HepG2 (cell line): ENCODE measurements at places on chromosomes 5 and 9.

GRCh38 chr5:179115307-179115706 is 55.1 kb downstream of the ZNF354C start:
- no peak for DNase-seq
- H3K36me3 ChIP-seq, result no peaks in the 10 kb centered on the region
- no peak overlapping the region for H3K27ac ChIP-seq
- H3K27me3 ChIP-seq, result peaks cover 12% of the 10 kb centered on the region; the same call in 1 of the 3 replicates
- no peaks in the 10 kb centered on the region for H3K4me1 ChIP-seq

GRCh38 chr5:172496671-172497371 is 42.5 kb upstream of the SH3PXD2B start:
- H3K36me3 ChIP-seq, result no peaks in the 10 kb centered on the region
- H3K27me3 ChIP-seq, result peaks cover 45% of the 10 kb centered on the region; the same call in 2 of the 3 replicates
- H3K4me1 ChIP-seq, result no peaks in the 10 kb centered on the region
- H3K4me3 ChIP-seq, result no peak overlapping the region
- DNase-seq, result no peak

- H3K36me3 ChIP-seq, result no peaks in the 10 kb centered on the region
- DNase-seq, result no peak
- no peaks in the 10 kb centered on the region for H3K27me3 ChIP-seq
- no peaks in the 10 kb centered on the region for H3K4me1 ChIP-seq
Measured at GRCh38 chr9:78893774-78894401, 597.0 kb downstream of the PSAT1 start.

DNA sequence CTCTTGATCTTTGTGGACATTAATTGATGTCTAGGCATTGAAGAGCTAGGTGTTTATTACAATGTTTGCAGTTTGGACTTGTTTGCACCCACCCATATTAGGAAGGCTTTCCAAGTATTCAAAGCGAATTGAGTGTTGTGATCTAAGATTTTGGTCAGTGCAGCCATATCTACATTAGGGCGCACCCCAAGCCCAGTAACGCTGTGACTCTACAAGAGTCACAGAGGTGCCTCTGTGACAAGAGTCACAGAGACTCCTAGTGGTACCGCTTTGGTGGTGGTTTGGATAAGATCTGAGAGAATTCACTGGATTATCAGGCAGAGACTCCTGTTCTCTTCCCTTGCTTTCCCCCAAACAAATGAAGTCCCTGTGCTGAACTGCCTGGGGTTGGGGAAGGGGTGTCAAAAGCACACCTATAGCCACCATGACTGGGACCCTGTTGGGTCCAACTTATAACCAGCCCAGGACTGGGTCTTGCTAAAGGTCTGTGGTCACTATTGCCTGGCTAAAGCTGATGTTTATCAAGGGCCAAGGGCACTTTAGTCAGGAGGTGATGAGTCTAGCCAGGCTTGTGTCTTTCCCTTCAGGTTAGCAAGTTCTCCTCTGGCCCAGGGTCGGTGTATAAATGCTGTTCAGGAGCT is 114.1 kb upstream of the RIOK2 start:
- peak; percentile 70 for DNase-seq
- H3K4me1 ChIP-seq, result no peaks in the 10 kb centered on the region
- no peak overlapping the region for H3K4me3 ChIP-seq
- H3K36me3 ChIP-seq, result no peaks in the 10 kb centered on the region

- H3K4me3 ChIP-seq, result no peak overlapping the region
- H3K4me1 ChIP-seq, result no peaks in the 10 kb centered on the region
- no peaks in the 10 kb centered on the region for H3K36me3 ChIP-seq
- DNase-seq, result no peak
- H3K27ac ChIP-seq, result no peak overlapping the region
Measured at GRCh38 chr9:99497641-99498040, 275.6 kb downstream of the SEC61B start.

DNA sequence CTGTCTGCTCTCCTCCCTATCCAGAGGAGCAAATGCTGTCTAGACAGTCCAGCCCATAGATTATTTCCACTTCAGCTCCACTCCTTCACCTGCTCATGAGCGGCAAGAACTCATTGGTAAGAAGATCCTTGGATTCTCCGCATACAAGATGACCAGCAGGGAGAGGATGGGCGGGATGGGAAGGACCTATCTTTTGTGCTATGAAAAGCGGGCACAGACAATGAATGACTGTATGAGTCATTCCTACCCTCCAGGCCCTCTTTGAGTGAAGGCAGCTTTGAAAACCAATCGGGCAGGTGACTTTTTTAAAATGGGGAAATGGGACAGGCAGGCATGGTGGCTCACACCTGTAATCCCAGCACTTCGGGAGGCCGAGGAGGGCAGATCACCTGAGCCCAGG is 49.4 kb downstream of the SMIM23 start:
- H3K27me3 ChIP-seq, result peaks cover 2% of the 10 kb centered on the region; the same call in 1 of the 2 replicates
- H3K4me1 ChIP-seq, result no peaks in the 10 kb centered on the region
- H3K4me3 ChIP-seq, result no peak overlapping the region
- H3K27ac ChIP-seq, result no peak overlapping the region
- no peaks in the 10 kb centered on the region for H3K36me3 ChIP-seq
- DNase-seq, result no peak

- no peak overlapping the region for H3K27ac ChIP-seq
- H3K4me1 ChIP-seq, result no peaks in the 10 kb centered on the region
- no peak overlapping the region for H3K4me3 ChIP-seq
- no peaks in the 10 kb centered on the region for H3K36me3 ChIP-seq
Measured at GRCh38 chr5:163841-164240, 27.5 kb upstream of the LRRC14B start.

DNA sequence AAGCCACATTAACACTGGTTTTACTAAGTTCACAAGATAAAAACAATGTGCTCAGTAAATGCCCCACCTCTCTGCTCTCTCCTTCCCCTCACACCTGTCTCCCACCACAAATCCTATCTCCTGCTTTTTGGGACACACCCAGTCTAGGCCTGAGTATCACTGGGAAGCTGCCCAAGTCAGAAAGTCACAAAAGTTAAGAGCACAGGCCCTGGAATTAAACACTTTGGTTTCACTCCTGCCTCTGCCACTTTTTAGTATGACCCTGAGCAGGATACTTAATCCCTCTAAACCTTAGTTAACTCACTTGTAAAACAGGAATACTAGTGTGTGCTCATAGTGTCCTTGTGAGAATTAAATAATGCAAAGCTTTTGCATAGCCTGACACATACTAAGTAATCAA is 11.3 kb downstream of the C5 start:
- DNase-seq, result no peak
- peaks cover 4% of the 10 kb centered on the region for H3K36me3 ChIP-seq
- H3K27ac ChIP-seq, result no peak overlapping the region
- no peaks in the 10 kb centered on the region for H3K4me1 ChIP-seq
- H3K27me3 ChIP-seq, result no peaks in the 10 kb centered on the region

GRCh38 chr5:147963948-147964693 is 57.8 kb upstream of the C5orf46 start:
- DNase-seq, result no peak
- H3K4me3 ChIP-seq, result no peak overlapping the region
- H3K4me1 ChIP-seq, result no peaks in the 10 kb centered on the region
- H3K27ac ChIP-seq, result no peak overlapping the region

- no peaks in the 10 kb centered on the region for H3K4me1 ChIP-seq
- H3K27ac ChIP-seq, result no peak overlapping the region
- no peaks in the 10 kb centered on the region for H3K27me3 ChIP-seq
- no peak overlapping the region for H3K4me3 ChIP-seq
- no peak for DNase-seq
Measured at GRCh38 chr5:9605041-9605838, 24.9 kb downstream of the TAS2R1 start.

DNA sequence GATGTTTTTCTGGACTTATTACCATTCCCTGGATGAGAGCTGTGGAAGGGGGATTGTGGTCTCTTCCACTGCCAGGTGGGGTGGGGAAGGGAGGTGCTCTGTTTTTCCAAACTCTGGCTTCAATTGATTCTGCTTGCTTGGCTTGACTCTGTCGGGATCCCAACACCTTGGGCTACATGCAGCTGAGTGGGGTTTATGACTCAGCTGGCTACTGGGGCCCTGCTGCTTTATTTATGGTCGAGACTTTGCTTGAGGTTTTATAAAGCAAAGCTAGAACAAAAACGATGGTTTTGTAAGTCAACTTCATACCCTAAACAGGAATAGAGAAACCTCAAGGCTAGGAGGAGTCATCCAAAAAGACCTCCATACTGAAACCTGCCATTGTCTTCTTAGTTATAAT is 76.3 kb downstream of the AOPEP start:
- peaks cover 30% of the 10 kb centered on the region for H3K4me1 ChIP-seq
- no peak overlapping the region for H3K27ac ChIP-seq
- H3K4me3 ChIP-seq, result no peak overlapping the region
- DNase-seq, result no peak
- peaks cover 5% of the 10 kb centered on the region for H3K36me3 ChIP-seq
- H3K27me3 ChIP-seq, result no peaks in the 10 kb centered on the region

DNA sequence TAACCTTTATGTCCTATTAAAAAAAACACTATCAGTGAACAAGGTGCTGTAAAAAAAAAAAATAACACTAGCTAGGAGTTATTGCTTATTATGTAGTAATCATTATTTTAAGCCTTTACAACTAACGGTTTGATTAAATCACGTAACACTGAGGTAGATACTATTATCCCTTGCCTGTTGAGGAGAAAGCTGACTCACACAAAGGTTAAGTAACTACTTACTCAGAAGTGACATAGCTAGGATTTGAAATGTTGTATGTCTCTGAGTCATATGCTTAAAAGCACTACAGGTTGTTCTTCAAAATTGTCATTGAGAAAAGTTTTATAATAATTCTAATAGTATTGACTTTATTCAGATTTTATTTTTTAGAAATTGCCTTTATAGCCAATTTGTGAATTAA is 8.8 kb downstream of the TENT2 start:
- H3K4me3 ChIP-seq, result no peak overlapping the region
- 0 out of 2 replicates have a peak, but pooled peaks cover 6% of the 10 kb centered on the region for H3K4me1 ChIP-seq
- no peaks in the 10 kb centered on the region for H3K27me3 ChIP-seq
- no peak overlapping the region for H3K27ac ChIP-seq

GRCh38 chr9:128768606-128769005 is 3.1 kb downstream of the ZER1 start:
- no peak for DNase-seq
- H3K4me3 ChIP-seq, result no peak overlapping the region
- no peaks in the 10 kb centered on the region; the same call in 2 of the 3 replicates for H3K27me3 ChIP-seq
- H3K4me1 ChIP-seq, result peaks cover 44% of the 10 kb centered on the region
- H3K36me3 ChIP-seq, result no peaks in the 10 kb centered on the region

- H3K36me3 ChIP-seq, result no peaks in the 10 kb centered on the region
- H3K4me1 ChIP-seq, result peaks cover 99% of the 10 kb centered on the region
- peak overlapping the region; percentile 91 for H3K27ac ChIP-seq
- H3K4me3 ChIP-seq, result peak overlapping the region; percentile 76
Measured at GRCh38 chr5:150139334-150139733, 16.3 kb downstream of the PDGFRB start.

DNA sequence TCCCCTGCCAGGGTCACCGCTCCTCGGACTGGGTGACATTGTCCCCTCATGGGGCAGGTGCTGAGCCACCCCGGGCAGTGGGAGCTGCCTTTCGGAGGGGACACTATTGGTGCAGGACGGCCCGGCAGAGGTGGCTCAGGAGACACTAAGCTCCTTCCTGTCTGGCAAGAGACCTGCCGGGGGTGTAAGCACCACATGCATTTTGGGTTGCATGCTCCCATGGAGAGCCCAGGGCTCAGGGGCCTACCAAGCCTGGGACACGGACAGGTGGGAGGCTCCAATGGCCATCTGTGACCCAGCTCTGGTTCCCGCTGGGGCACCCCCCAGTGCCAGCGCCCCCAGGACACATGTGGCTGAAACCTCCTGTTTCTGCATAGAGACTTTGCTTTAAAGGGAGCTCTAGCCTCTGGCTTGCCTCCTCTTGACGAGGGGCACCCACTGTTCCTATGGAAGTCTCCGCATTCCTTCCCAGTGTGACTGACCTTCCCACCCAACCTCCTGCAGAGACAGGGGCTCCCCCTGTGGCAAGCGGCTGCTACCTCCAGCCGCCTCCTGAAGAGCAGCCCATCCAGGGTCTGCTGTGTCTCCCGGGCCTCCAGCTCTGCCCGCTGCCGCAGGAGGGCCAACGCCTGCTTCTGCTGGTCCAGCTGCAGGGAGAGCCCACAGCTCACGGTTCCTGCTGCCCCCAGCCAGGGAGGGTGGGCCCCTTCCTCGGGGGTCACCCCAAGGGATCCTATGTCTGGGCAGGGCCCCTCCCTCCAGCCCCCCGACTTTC is 28.1 kb downstream of the CCDC187 start:
- no peak overlapping the region for H3K27ac ChIP-seq
- no peaks in the 10 kb centered on the region for H3K4me1 ChIP-seq
- H3K4me3 ChIP-seq, result no peak overlapping the region
- H3K36me3 ChIP-seq, result no peaks in the 10 kb centered on the region
- peaks cover 12% of the 10 kb centered on the region for H3K27me3 ChIP-seq

GRCh38 chr5:17081142-17081541 is 136.3 kb upstream of the BASP1 start:
- H3K4me1 ChIP-seq, result no peaks in the 10 kb centered on the region
- no peaks in the 10 kb centered on the region for H3K27me3 ChIP-seq
- H3K27ac ChIP-seq, result no peak overlapping the region
- DNase-seq, result no peak
- H3K4me3 ChIP-seq, result no peak overlapping the region

DNA sequence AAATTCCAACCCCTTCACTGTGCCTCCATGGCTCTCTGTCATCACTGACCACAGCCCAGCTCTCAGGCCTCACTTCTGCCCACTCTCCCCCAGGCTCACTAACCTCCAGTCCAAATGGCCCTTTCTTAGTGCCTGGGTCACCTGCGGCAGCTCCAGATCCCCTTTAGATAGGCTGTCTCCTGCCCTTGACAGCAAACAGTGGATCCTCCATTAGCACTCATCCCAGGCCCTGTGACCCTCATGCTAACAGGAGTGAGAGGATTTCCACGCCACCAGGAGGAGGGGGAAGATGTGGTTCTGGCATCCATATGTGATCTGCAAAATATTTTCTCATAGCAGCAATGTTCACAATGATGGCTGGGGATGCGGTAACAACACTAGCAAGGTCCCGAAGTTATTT is 139.4 kb downstream of the DCP2 start:
- DNase-seq, result no peak
- no peaks in the 10 kb centered on the region for H3K27me3 ChIP-seq
- no peaks in the 10 kb centered on the region for H3K36me3 ChIP-seq
- H3K4me3 ChIP-seq, result no peak overlapping the region

- no peak overlapping the region for H3K27ac ChIP-seq
- H3K4me3 ChIP-seq, result no peak overlapping the region
- no peaks in the 10 kb centered on the region for H3K36me3 ChIP-seq
- no peaks in the 10 kb centered on the region for H3K27me3 ChIP-seq
- H3K4me1 ChIP-seq, result peaks cover 17% of the 10 kb centered on the region
Measured at GRCh38 chr5:80953587-80953986, 6.6 kb upstream of the RASGRF2 start.

- H3K4me3 ChIP-seq, result no peak overlapping the region
- no peak for DNase-seq
- no peaks in the 10 kb centered on the region; the same call in 1 of the 2 replicates for H3K27me3 ChIP-seq
- no peaks in the 10 kb centered on the region for H3K36me3 ChIP-seq
Measured at GRCh38 chr5:366541-367357, 45.2 kb downstream of the AHRR start.
